ENCODE measurements at places on chromosomes 2 and 18.
A peak's percentile ranks its signal among the peaks of the same experiment; 100 is the strongest.

- no peak for DNase-seq
Measured at GRCh38 chr2:215019521-215020145, 118.8 kb downstream of the ABCA12 start.

GRCh38 chr18:49137093-49137492 is 186.3 kb upstream of the SMAD7 start:
- no peak for DNase-seq

- DNase-seq: no peak
Measured at GRCh38 chr2:17803497-17803896, 12.8 kb upstream of the MSGN1 start.

DNA sequence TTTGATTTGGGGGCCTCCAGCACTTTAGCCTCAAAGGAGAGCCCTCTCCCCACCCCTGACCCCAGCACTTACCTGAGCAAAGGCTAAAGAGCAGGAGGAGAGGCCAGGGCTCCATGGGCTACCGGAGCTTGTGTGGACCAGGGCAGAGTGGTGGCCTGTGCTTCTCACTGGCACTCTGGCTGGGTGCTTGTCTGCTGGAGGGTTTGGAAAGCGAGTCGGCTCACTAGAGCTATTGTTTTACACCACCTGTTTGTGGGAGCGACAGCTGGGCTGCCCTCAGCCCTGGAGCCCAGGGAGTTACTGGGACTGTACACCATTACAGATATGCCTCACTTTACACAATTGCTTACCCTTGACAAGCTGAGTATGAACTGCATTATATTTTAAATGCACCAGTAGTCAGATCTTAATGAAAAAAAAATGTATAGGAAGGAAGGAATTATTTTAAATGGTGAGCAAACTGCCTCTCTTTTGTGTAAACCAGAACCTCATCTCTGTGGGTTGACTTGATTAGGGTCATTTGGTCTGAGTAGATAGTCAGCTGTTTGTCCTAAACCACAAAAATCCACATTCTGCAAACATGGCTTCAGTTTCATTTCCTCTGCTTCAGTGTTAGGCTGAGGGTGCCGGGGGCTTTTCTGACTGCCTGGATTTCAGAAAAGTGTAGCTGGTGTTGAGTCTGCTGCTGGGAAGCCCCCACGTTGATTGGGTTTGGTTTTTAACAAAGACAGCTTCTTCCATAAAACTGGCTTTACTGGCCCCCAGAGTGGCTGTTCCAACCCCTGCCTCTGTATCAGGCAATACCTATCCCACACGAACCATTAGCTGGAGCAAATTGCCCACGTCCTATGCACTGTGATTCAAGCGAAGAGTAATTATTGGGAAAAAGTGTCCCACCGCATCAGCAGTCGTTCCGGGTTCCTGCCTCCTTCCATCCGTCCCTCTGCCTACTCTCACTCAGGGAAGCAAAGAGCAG is at the start of gene CHRNA1:
Gene CHRNA1 (minus strand): TSS at position 193 of the 976 bp plus-strand sequence. CDS start 78 bp downstream, at position 115.
- DNase-seq: no peak

DNA sequence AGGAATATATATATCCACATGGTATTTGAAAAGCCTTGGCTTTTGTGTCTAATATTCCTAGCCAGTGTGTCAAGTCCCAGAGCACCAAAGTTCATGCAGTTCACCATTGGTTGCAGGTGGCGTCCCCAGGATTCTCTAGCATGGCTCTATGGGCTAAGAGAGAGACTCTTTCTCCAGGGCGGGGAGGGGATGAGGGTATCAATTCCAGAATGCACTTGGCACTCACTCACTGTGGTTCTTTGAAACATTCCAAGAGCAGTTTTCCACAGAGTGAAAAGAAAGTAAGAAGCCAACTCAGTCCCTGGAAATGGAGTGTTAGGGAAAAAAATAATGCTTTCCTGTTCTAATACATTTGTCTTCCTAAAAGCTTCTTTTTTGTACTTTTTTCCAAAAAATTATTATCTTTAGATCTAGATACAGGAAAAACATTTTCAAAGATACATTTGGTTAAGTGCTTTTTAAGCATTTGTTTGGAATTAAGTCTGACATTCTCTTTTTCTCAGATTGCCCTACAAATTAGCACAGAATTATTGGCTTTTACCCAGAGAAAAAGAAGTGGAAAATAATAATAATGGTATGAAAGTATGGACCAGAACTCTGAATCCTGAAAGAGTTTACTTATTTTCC is 239.9 kb downstream of the PAX3 start:
- DNase-seq: no peak

DNA sequence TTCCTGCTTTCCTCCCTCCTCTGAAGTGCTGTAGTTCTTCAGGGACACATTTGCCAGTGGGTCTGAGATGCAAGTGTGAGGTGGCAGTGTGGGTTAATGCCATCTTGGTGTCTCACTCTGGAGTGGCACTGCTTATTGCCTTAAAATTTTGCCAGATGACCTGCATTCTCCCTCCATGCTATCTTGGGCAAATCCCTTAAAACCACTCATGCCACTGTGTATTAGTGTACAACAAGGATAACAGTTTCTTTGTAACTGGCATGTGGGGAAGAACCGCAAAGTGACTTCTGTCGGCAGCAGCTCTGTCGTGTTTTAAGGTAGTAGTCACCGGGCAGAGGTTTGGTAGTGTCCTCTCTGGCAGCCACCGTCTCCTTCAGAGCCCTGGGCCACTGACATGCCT is 124.2 kb downstream of the NEDD4L start:
- DNase-seq: no peak

- no peak for DNase-seq
Measured at GRCh38 chr2:30512243-30512886, 65.3 kb downstream of the LCLAT1 start.

DNA sequence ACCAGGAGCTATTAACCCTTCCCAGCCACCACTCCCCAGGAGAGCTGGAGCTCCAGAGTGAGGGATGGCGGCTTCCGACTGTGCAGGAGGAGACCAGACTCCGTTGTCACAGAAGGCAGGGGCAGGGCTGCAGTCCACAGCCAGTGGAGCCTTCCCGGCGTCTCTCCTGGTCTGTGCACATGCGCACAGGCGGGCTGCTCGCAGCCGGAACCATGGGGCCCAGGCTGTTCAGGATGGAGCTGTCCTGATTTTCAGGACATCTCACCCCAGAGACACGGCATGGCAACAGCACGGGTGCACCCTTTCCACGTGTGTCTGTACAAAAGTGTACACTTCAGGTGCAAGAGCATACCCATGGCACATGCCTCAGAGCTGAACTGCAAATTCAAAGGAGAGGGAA is 28.9 kb downstream of the EIPR1 start:
- no peak for DNase-seq

- no peak for DNase-seq
Measured at GRCh38 chr2:206098471-206098870, 12.5 kb upstream of the INO80D start.

GRCh38 chr2:144350151-144350802 is 169.6 kb downstream of the ZEB2 start:
- no peak for DNase-seq

GRCh38 chr18:13909141-13909940 is 6.0 kb downstream of the MC2R start:
- no peak for DNase-seq

DNA sequence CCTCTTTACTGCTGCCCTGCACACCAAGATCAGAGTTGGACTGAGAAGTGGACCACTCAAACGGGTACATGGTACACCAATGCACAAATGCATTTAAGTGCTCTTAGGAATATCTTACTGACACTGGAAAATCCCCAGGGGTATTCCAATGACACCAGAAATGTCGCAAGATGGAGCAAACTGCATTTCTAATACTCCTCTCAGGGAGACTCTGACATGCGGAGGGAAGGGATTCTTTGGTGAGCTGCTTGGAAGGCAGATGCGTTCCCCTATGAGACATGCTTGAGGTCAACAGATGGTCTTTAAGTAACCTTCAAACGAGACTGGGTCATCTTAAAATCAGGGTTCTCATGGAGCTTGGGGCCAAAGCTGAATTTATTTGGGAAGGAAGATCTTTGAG is 521.8 kb upstream of the TCF4 start:
- DNase-seq: no peak

GRCh38 chr2:11832531-11832930 is 86.1 kb downstream of the LPIN1 start:
- no peak for DNase-seq

DNA sequence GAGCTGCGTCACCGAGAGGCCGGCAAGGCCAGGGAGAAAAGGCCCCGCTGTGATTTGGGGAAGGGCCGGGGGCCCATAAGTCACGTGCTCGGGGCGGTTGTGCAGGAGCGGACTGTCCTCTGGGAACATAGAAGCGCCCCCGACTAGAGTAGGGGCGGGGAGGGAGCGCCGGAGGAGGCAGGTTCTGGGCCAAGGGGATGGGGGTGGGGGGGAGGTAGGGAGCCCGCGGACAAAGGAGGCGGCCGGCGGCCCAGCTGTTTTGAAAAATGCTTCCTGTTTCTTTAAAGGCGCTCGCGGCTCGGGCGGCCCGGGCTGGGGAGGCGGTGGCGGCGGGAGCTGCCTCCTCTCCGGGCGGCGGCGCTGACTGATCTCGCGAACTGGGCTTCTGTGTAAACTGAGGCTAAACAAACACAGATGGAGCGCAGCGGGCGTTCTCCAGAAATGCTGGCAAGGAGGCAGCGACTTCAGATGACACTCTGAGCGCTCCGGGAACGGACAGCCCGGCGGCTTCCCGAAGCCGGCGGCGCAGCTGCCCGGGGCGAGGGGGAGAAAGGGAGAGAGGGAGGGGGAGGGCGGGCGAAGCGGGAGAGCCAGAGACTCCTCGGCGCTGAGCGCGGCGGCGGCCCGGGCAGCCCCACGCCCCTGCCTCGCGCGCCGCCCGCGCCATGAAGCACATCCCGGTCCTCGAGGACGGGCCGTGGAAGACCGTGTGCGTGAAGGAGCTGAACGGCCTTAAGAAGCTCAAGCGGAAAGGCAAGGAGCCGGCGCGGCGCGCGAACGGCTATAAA is at the start of gene ATOH8:
Gene ATOH8 (plus strand): TSS at position 467 of the 788 bp plus-strand sequence. CDS start 199 bp downstream, at position 666.
- DNase-seq: peak; percentile 28

GRCh38 chr2:172047566-172048507 is 37.5 kb upstream of the DLX1 start:
- DNase-seq: no peak

GRCh38 chr18:12455496-12455895 is 47.8 kb downstream of the PRELID3A start:
- DNase-seq: no peak
